ENCODE measurements at places on chromosomes 5 and 9.
A peak's percentile ranks its signal among the peaks of the same experiment; 100 is the strongest.

GRCh38 chr5:103354446-103354845 is 95.9 kb downstream of the MACIR start:
- DNase-seq = no peak

- no peak for DNase-seq
Measured at GRCh38 chr9:33903157-33903780, 86.3 kb downstream of the UBE2R2 start.

- no peak for DNase-seq
Measured at GRCh38 chr5:149358868-149359495, 1.1 kb downstream of the PCYOX1L start.

DNA sequence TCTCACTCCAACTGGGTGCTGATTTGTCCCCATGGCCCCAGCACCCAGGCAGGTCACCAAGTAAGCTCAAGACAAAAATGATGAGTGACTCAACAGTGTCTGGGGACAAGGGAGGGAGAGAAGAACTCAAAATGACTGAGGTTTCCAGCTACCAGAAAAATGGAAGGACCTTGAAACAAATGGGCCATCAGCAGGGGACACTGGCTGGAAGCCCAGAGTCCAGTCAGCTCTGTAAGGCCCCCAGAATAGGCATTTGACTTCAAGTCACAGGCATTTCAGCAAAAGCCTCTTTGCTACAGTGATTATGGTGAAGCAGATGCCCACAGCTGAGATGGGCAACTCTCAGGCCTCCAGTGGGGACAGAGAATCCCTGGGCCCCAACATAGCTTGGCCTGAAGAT is 139.0 kb upstream of the GABRP start:
- DNase-seq = no peak

GRCh38 chr5:132103332-132103951 is 29.9 kb downstream of the CSF2 start:
- DNase-seq = no peak

DNA sequence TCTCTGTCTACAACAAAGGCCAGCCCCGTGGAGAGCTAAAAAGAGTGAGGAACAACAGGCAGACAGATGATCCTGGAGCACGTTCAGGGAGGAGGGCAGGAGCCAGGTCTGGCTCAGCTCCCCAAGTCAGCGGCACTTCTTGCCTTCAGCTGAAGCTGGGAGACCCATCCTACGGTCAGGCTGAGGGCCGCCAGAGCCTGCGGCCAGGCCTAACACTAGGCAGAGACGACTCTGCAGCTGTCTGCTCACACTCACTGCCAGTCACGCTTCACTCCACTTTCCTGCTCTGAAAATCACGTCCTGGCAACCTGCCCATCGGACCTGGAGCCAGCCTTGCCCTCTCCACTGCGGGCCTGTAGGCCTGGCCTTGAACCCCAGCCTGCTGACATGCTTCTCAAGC is 160.9 kb upstream of the LHFPL2 start:
- DNase-seq = peak; percentile 63

DNA sequence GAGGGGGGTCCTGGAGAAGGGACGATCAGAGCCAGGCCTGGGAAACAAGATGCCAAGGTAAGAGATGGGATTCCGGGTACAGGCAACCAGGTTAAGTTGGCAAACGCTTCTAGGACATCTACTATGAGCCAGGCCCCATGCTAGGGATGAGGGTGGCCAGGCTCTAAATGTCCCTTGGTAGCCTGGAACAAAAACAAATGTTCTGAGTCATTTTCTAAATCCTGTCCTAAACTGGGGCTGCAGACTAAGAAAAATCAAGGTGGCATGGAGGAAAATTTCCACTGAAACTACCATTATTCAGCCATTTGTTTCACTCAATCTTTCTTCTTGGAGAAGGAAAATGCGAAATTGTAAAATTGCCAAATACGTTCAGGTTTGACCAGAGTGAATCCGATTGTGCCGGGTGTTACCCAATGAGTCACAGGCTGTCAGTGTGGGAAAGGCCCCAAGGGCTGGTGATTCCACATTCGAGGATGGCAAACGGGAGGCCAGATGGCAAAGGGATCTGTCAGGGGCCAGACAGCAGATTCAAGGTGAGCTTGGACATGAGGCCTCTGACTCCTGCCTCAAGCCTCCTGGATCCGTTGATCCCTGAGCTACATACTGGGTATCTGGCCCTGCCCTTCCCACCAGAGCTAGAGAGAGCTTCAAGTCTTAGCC is 57.6 kb downstream of the PAX5 start:
- no peak for DNase-seq

DNA sequence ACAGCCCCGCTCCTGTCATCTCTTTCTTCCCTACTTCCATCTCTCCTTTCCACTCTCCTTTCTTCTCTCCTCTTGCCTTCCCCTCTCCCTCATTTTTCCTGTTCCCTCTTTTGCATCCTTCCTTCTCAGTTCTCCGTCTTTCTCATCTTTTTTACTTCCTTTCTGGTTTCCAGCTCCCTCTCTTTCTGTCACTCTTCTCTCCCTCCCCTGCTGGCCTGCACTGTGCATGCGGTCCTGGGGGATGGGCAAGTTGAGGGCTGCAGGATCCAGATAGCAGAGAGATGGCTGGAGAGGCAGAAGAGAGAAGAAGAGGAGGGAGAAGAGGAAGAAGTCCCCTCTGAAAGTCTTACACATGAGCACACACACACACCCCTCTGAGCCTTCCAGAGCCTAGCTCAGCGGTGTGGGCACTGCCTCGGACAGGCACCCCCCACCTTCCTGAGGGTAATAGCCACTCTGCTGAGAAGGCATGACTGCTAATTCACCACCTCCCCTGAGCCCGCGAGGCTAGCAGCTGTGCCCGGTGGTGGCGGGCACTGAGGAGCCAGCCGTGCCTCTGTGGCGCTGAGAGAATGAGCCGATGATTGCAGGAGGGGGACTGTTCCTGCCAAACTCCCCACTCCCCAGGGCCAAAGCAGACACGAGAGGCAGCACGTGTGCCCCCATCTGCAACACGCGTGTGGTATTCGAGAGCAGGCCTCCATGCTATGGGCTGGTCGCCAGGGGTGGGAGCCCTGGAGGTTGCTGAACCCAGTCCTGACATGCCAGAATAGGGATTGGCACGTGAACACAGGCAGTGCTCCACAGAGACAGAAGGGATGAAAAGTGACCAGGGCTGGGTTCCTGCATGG is 3.7 kb upstream of the CAMK2A start:
- DNase-seq = peak; percentile 67

DNA sequence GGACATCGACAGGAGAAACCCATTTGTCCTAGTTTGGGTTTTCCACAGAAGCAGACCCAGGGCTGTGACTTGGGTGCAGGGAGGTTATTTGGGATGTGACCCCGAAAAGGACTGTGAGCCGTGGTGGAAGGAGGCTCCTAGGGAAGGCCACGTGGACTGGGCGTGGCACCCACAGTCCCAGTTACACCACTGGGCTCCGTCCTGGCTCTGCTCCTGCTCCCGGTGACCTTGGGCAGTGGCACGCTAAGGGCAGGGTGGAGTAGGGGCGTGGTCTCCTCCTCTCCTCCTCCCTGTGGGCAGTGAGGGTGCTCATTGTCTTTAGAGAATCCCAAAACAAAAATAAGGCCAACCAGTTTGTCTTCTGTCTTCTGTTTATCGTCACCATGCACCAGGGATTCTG is 190.1 kb downstream of the GADD45G start:
- no peak for DNase-seq

DNA sequence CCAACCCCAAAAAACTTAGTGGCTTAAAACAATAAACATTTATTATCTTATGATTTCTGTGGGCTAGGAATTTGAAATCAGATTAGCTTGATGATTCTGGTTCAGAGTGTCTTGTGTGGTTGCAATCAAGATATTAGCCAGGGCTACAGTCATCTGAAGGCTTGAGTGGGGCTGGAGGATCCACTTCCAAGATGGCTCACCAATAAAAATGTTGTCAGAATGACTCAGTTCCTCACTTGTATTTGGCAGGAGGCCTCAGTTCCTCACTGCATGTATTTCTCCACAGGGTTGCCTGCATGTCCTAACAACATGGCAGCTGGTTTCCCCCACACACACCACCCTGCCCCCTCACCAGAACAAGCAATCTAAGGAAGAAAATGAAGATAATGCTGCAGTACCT is 98.2 kb upstream of the NIPBL start:
- DNase-seq = no peak

- no peak for DNase-seq
Measured at GRCh38 chr5:143041-143440, 48.3 kb upstream of the LRRC14B start.

- no peak for DNase-seq
Measured at GRCh38 chr9:87442451-87442850, 55.2 kb upstream of the DAPK1 start.

DNA sequence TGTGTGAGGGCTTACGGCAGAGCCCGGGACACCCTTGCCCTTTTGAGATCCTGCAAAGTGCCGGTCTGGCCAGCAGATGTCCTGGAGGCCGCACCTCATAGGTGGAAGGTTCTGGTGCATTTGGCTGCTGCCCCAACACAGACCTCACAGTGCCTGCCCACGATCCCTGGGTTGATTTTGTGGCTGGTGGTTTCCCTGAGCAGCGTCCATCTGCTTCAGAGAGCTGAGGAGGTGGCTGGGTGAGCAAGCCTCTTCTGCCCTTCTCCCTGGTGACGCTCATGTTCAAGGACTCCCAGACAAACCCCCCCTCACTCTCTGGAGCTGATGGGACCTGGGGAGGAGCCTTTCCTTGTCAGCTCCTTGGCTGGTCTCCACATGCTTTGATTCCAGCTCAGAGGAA is 18.9 kb downstream of the BNIP1 start:
- no peak for DNase-seq

- no peak for DNase-seq
Measured at GRCh38 chr5:16965581-16965980, 29.5 kb upstream of the MYO10 start.

DNA sequence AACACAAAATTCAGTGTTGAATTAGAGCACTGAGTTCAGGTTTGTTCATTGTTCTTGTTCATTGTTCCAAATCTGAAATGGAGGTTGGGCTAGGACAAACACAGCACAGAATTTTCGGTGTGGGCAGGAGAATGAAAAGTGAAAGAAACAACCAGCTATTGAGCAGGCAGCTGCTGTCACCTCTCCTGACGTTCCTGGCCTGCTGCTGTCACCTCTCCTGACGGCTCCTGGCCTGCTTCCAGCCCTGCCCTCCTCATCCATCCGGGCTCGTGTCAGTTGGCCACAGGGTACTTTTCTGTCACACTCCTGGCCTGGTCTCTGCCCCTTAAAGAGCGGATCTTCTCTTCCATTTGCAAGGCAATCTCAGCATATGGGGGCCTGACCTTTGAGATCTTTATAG is 45.2 kb upstream of the CKMT2 start:
- no peak for DNase-seq

- no peak for DNase-seq
Measured at GRCh38 chr9:105830461-105830860, 136.1 kb downstream of the TMEM38B start.

- no peak for DNase-seq
Measured at GRCh38 chr9:92242260-92243136, 51.0 kb downstream of the IARS1 start.
